ENCODE measurements at places on chromosomes 7 and 10.

- no peak for DNase-seq
Measured at GRCh38 chr10:123463181-123463580, 203.0 kb upstream of the GPR26 start.

DNA sequence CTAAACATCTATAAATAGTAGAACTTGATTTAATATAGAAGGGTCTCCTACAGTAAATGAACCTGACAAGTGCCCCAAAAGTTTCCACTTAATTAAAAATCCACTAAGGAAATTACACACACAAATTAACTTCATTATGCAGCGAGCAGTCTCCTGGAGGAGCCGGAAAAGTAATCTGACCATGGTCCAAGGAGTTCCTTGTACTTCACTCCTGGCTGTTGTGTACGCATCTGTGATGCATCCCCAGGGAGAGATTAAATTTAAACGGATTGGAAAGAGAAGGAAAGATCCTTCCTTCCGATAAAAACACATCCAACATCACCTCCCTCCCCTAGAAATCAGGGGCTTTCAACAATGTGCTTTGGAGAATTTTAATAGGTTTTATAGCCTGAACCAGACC lies 85.5 kb downstream of the PARD3 start:
- no peak for DNase-seq

DNA sequence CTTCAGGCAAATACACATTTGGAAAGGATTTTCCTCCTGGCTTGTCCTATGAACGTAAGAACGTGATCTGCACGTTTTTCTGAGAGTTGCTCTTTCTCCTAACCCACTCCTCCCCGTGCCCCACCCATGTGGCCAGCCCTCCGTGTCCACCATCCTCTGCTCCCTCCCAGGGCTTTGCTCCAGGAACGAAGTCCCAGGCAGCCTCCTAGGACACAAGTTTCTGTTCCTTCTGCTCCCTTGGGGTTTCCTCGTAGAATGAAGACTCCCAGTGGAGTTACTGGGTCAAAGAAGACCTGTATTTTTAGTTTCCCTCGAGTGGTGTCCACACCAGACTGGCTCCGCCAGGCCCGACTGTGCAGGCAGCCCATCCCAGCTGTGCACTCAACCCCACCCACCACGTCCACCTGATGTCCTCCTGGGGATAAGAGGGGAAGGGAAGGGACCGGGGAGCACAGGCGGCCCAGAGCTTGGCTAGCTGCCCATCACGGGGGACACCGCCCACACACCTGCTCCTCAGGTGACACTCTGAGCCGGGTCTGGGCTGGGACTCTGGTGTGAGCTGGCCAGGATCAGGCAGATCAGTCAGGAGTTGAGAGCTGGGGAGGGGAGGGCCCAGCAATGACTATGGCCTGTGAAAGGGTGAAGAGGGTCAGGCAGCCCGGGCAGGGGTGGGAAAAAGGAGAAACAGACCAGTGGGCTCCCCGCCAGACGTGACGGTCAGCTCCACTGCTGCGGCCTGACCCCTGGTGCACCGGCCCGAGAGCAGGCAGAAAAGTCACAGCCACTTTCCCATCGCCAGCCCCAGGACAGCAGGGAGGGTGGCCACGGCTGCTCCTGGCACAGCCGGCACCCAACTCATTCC lies 54.3 kb upstream of the PPP2R2D start:
- no peak for DNase-seq

- no peak for DNase-seq
Measured at GRCh38 chr10:5640036-5640435, 26.4 kb downstream of the ASB13 start.

DNA sequence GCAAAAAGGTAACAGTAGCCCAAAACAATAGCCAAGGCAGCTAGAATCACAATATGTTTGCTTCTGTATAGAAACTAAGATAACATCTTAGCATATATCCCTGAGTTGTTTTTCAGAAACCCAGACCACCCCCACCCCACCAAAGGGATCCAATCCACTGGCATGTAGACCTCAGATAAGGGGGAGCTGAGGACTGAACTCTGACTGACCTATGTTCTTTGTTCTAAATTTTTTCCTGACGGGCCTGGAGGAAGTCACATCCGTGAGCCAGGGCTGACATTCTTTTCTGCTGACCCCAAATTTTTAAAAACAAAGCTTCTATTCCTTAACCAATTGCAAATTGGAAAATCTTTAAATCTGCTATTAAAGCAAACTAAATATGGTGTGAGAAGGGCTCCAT lies 493.9 kb upstream of the IGFBP3 start:
- DNase-seq, result no peak

DNA sequence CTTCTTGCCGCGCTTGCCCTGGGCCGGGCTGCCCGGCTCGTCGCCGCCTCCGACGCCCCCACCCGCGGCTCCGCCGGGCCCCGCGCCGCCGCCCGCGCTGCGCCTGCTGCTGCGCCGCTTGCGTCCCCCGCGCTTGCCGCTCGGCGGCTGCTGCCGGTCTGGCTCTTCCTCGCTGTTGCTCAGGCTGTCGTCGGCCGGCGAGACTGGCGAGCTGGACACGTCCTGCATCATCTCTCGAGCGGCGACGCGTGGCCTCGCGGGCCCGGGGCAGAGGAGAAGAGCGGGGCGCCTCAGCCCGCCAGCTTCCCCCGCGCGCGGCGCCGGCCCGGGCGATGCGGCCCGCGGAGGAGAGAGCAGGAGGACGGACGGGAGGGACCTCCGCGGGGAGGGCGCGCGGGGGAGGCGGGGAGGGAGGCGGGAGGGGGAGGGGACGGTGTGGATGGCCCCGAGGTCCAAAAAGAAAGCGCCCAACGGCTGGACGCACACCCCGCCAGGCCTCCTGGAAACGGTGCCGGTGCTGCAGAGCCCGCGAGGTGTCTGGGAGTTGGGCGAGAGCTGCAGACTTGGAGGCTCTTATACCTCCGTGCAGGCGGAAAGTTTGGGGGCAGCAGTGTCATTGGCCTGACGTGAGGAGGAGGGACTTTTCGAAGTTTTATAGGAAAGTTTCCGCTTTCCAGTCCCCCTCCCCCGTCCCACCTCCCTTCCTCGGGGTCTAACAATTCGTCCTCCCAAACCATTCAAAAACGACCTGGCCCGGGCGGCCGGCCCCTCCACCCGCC lies at the start of gene TWIST1:
TSS of gene TWIST1 (minus strand) at position 546 of the 779 bp plus-strand sequence. CDS start at position 231, 315 bp downstream.
- no peak for DNase-seq

- DNase-seq, result no peak
Measured at GRCh38 chr7:36198854-36199266, 45.8 kb downstream of the EEPD1 start.
